ENCODE measurements at places on chromosomes 5 and 9. TPM values are rescaled to one million over a fixed set of nuclear protein-coding genes. Genes with fewer than 3 reads are reported as not detected.

DNA sequence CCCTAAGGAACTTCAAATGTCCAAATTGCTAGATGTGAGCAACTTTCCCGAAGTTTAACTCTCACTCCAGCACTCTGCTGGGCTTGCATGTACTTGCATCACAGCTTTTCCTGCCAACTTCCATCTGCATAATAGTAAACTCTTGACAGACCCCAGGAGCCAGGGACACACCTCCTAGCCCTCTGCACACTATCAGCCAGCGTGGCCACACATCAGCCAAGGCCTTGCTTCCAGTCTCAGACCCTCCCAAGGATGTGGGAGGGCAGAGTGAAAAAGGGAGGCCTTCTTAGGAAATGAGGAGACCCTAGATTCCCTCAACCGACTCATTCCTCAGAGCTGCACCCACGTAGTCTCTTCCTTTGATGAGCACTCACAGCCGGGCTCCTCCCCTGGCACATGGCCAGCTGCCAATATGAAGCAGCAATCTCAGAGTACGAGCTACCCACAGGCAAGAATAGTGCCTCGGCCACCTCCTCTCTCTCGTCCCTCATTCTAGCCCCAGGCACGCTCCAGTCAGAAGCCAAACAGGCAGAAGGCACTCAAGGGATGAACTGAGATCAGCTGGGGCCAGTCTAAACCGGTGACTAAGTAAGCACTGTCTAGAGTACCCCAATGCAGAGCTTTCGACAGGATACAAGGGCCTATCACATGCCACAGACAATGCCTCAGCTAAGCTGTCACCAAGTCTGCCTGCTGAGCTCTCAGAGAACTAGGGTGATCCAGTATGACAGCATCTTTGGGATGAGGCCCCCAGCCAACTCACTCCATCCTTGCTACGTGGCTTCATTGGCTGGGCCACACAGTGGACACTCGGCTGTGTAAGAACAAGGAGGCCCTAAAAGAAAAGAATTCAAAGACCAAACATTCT lies 2.3 kb downstream of the P4HA2 start:
- DNase-seq, result no peak

DNA sequence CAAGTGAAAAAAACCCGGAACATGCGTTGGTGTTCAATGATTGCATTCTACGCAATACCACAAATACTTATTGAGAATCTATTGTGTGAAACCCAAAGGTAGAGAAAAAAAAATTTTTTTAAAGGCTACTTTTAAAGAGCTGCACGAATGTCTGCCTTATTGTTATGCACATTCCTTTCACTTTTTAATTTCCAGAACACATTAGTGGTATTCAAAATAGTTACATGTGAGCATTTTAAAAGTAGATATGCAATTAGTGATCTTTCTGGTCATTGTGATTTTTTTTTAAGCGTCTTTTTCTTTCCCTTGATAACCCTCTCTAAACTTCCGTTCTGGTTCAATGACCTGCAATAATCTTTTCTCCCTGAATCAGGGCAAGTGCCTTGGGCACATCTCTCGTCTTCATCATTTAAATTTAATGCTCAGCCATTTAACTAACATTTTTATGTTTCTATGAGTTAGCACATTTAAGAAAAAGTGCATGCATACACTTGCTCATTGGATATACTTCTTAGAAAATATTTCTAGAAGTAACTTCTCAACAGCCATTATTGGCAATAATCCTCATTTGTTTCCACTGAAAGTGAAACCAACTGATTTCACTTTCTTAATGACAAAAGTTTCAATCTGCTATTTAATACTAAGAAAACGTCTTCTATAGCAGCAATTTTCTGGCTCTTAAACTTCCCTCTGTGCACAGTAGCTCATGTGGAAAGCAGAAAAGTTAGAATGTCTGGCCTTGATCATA lies 80.3 kb downstream of the CDH6 start:
- DNase-seq, result no peak

DNA sequence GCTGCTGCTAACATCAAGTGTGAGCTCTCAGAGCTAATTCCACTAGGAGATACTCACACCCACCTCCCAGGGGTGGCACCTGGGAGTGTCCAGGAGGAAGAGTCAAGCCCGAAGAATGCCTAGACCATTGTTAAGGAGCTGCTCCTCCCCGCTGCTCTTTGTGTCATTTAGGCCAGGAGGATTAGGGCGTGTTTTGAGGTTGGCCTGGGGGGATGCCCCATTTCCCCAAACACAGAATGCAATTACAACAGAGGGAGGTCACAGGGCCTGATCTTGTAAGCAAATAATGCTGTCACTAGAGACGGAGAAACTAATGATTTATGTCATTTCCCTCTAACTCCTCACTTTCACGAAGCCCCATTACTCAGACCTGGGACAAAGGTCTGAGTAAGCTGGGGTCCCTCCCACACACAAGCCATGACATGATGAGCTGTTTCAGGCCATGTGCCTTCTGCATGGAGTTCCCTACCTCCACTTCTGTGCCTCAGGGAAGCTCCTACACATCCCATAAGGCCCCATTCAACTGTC lies 312.5 kb downstream of the ACTL7B start:
- no peak for DNase-seq

DNA sequence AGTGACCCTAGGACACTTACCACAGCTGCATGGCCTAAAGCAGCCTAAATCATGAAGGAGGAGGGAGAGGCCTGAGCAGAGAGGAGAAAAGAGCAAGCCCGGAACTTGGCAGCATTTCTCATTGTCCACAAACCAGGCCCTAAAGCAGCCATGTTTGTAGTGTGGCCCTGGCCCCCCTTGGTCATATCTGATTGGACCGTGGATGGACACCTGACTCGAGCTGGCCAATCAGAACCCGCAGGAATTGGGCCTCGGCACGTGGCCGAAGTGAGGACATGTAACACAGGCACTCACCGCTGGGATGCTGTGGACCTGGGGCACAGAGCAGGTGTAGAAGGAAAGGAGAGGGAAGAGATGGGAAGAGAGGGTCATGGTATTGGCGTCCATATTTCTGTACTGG lies 56.9 kb downstream of the ASS1 start:
- DNase-seq, result no peak

GRCh38 chr9:124502711-124503702 lies 4.2 kb downstream of the NR5A1 start:
- no peak for DNase-seq

DNA sequence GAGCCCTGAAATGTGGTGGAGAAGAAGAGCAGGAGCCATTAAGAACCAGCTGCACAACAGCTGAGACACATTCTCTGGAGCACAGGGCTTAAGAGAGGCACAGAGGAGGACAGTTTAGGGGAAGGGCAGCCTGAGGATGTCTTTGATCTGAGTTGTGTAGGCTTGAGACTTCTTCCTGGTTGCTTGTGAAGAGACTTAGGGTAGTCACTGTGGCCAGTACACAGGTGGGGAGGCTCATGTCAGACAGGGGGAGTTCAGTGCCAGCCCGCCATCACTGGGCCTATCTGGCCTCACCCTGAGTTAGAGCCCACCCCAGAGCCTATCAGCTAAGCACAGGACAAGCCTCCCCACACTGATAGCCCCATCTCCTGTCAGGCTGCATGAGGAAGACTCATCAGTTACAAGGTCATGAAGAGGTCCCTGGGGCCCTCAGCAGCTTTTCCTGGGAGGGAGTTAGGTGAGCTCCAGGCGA lies 19.8 kb downstream of the SLC22A4 start:
- no peak for DNase-seq

- no peak for DNase-seq
These were observed 37.7 kb downstream of the NSG2 start for GRCh38 chr5:174083056-174083827.

GRCh38 chr9:128497824-128498610 lies 6.5 kb upstream of the GLE1 start:
- no peak for DNase-seq

DNA sequence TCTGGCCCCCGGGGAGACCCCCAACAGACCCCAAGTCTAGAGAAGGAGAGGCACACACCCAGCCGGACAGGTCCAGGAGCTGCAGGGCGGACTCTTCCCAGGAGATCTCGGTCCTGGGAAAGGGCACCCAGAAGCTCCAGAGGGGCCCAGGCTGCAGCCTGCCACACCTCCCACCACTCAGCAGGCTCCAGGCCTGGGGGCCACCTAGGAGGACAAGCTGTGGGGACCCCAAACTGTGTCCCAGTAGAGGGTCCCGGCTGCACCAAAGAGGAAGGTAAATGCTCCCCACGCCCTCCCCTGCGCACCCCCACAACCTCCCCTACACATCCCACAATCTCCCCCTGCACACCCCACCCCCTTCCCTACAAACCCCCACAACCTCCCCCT lies 48.5 kb downstream of the PLEKHG4B start:
- DNase-seq, result no peak

- DNase-seq, result no peak
These were observed 31.5 kb downstream of the GAPVD1 start for GRCh38 chr9:125293134-125293533.

DNA sequence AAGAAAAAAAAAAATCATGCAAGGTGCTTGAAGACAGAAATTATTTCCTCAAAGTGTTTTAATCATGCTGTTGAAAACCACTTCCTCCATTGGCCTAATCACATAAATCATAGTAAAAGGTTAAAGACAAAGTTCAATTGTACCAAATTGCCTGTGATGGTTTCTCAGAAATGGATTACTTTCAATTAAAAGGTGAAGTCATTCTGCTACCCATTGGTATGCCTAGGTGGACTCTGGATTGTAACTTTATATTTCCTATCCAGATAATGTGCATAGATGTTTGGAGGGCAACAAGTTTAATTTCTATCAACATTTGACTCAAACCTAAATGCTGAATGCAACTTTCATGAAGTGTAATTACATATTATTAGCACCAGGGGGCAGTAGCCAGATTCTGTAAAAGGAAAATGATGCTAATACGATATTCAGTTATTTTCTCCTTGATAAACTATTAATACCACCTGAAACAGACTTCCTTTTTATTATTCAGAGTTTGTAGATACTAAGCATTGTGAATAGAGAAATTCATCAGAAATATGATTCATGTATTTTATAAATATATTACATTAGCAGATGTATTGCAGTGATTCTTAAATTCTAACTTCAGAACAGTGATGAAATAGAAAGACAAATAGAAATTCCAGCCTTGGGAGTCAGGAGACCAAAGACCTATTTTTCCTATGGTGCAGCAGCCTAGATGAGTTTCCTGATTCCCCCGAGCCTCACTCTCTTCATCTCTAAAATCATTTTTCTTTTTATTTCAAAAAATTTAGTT lies 148.2 kb downstream of the CAAP1 start:
- no peak for DNase-seq

- DNase-seq, result no peak
These were observed 16.9 kb downstream of the GDF9 start for GRCh38 chr5:132849347-132849746.

DNA sequence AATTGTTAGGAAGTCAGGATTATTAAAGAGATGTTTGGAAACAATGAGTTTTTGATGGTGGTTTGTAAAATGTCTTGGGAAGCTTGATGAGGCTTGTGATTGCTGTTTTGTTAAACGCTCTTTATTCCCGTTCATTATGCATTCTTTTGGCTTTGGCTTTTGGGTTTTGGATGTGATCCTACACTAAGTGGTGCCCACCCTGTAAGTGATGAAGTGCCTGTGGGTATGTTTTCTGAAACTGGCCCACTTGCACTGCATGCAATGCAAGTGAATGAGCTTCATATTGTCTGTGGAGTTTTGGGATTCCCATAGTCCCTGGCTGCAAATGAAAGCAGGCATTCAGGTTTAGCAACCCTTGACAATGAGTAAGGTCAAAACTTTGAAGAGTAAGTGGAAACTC lies 1035.5 kb upstream of the WWC1 start:
- DNase-seq, result no peak

GRCh38 chr5:68839019-68839552 lies 254.7 kb upstream of the SLC30A5 start:
- no peak for DNase-seq

The FGD3 gene
- 107 TPM for total RNA-seq

The FBP1 gene
- total RNA-seq, result 0.31 TPM

The S1PR3 gene
- total RNA-seq, result not detected

The RGS14 gene
- 112 TPM for total RNA-seq

The SLF1 gene
- total RNA-seq, result 18.2 TPM

The CDH18 gene
- not detected for total RNA-seq

The HBEGF gene
- total RNA-seq, result 12.6 TPM

The TMEM267 gene
- 12.8 TPM for total RNA-seq
